Endodermal cell (in vitro differentiated cells): ENCODE measurements at places on chromosomes 12 and 14. TPM values are rescaled to one million over a fixed set of nuclear protein-coding genes. Genes with fewer than 3 reads are reported as not detected.
A peak's percentile ranks its signal among the peaks of the same experiment; 100 is the strongest.

DNA sequence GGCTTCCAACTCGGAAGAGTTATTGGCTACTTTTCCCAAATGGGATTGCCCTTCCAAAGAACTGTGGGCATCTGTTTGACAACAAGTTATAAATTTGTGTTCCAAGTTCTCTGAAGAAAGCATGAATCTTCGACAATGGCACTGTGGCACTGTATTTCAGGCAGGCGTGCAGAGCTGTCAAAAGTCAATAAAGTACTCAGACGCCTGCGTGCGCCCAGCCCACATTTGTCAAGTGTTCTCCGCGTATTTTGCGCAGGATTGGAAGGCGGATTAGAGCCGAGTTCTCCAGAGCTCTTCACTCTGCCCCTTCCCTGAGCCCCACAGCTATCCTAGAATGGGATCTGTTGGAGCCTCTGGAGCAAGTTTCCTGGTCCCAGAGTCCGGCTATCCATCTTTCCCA lies 103.2 kb downstream of the SLC25A47 start:
- DNase-seq, result no peak

Gene AMHR2
- total RNA-seq, result 23.6 to 25.3 TPM (median 24.4 TPM) in 3 replicates

DNA sequence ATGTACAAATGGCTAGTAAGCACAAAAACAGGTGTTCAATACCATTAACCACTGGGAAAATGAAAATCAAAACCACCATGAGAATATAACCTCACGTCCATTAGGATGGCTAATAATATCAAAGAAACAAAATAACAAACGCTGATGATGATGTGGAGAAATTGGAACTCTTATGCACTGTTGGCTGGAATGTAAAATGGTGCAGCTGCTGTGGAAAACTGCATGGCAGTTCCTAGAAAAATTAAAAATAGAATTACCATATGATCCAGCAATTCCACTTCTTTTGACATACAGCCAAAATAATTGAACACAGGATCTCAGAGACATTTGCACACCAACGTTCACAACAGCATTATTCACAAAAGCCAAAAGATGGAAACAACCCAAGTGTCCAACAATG lies 51.5 kb downstream of the TMPRSS12 start:
- DNase-seq, result no peak

- peak; percentile 58 for DNase-seq
Measured at GRCh38 chr12:69354556-69355187, 4.9 kb upstream of the YEATS4 start.

DNA sequence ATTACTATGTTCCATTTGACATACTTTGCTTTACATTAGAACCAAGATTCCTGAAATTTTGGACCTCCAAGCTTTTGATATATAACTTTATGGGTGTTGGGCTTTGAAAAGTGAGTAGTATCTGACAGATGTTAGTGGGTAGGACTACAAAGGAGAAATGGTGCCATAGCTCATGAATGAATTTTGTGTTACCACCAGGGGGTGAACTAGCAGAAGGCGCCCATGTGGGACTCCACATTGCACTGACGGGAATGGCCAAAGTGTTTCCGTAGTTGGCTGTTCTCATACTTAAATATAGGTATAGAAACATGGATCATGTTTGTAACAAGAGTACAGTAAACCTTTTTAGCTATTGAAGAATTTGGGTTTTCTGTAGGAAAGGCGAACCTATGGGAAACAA lies 337.5 kb downstream of the FLRT2 start:
- DNase-seq, result no peak

Gene CISTR
- total RNA-seq, result not detected in 2 replicates

DNA sequence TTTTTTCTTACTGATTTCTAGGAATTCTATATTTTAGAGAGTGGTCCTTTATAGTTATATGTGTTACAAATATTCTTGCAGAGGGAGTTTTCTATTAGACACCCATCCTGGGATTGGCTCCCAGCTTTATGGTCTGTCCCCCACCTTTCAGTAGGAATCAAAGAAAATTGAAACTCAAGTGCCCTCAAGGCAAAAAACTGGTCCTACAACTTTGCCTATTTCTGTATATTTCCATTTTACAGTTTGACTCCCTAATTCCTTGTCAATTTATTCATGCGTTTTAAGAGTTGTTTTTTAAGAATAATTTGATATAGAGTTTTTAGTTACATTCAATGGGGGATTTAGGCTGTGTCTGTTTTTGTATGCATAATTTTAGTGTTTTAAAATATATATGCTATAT lies 208.9 kb downstream of the SYNE2 start:
- DNase-seq, result no peak
